ENCODE measurements at places on chromosomes 13 and 19. TPM values are rescaled to one million over a fixed set of nuclear protein-coding genes. Genes with fewer than 3 reads are reported as not detected.

DNA sequence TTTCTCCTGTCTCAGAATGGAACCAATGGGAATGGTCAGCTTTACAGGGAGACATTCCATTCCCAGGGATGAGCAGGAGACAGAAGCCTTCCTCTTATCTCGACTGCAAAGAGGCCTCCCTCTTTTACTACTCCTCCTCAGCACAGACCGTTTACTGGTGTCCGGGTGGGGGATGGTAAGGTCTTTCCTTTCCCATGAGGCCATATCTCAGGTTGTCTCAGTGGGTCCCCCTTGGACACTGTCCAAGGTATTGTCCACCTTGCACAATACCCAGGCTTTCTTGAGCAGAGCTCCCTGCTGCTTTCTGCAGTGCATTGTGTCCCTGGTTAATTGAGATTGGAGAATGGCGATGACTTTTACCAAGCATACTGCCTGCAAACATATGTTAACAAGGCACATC, 7.5 kb upstream of the ZNF808 start:
- no peak overlapping the region for H3K4me3 ChIP-seq
- H3K27ac ChIP-seq: no peak overlapping the region
- no peaks in the 10 kb centered on the region for H3K36me3 ChIP-seq
- no peak for DNase-seq
- no peaks in the 10 kb centered on the region for H3K4me1 ChIP-seq

DNA sequence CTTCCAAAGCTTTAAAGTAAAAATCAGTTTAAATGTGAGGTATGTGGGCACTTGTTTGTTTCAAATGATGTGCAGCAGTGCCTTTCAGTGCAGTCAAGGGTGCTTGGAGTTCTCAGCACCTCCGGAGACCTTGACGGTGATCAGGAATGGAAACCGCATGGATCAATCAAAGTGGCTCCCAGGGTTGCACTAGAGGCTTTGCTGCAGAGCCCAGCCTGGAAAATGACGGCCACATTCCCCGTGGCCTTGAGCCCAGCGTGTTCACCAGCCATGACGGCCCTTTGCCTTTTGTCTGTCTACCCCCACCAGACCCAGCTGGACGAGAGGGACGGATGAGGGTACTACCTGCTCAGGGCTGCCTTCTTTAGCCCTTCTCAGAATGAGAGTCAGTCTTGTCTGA, 320.0 kb downstream of the TEX29 start:
- H3K36me3 ChIP-seq: no peaks in the 10 kb centered on the region
- H3K4me3 ChIP-seq: no peak overlapping the region
- no peaks in the 10 kb centered on the region for H3K27me3 ChIP-seq
- no peaks in the 10 kb centered on the region for H3K4me1 ChIP-seq
- no peak overlapping the region for H3K27ac ChIP-seq

DNA sequence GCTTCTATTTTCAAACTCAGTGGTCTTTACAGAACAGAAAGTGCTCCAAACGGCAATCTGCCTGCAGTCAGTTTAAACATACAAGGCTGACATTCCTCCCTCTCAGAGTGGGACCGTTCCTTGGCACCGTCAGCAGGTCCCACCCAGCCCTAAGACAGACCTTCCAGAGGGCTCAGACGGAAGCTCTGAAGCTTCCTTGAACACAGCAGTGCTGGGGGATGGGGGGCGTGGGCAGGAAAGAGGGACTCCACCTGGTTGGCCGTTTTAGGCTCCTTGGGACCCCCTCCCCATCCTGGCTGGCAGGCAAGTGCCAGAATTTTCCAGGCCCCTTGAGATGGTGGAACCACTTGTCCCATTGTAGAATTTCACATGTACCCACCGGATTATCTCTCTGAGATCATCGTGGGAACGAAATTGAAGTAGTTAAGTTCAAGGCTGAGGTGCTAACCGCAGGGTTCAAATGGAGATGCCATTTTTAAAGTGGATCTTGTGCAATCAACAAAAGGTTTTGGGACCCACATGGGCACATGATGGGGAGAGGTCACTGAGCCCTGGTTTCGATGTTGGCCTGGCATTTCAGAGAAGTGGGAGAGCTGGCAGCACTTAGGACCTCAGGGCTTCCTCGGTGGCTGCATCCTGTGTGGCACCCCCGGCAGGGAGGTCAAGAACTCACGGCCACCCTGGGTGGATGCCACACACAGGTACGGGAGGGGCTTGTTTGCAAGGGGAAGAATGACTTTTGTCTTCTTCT, 46.2 kb downstream of the KLF2 start:
- DNase-seq: no peak
- no peak overlapping the region for H3K4me3 ChIP-seq
- no peaks in the 10 kb centered on the region for H3K36me3 ChIP-seq
- no peak overlapping the region for H3K27ac ChIP-seq
- peaks cover 22% of the 10 kb centered on the region for H3K4me1 ChIP-seq
- no peaks in the 10 kb centered on the region for H3K27me3 ChIP-seq

DNA sequence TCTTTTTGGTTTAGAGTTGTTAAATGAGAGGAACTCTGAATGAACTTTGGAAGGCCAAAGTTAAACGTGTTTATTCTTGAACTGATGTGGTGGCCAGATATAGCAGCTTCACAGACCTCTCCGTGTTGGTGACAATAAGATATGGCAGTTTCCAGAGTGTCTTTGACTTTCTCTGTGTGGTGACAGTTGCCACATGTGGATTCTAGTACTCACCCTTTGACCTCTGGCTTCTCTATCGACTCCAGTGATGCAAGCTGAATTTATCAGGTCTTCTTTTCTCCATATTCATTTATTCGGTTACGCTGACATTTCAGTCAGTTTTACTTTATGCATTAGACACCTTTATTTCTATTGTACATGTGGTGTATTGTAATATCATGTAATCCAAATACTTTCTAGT, 1469.5 kb downstream of the SLITRK1 start:
- no peak overlapping the region for H3K4me3 ChIP-seq
- H3K27me3 ChIP-seq: no peaks in the 10 kb centered on the region
- H3K27ac ChIP-seq: no peak overlapping the region

GRCh38 chr13:25132751-25133390, 36.9 kb downstream of the PABPC3 start:
- H3K4me1 ChIP-seq: no peaks in the 10 kb centered on the region
- H3K36me3 ChIP-seq: no peaks in the 10 kb centered on the region
- no peaks in the 10 kb centered on the region for H3K27me3 ChIP-seq
- H3K4me3 ChIP-seq: no peak overlapping the region

DNA sequence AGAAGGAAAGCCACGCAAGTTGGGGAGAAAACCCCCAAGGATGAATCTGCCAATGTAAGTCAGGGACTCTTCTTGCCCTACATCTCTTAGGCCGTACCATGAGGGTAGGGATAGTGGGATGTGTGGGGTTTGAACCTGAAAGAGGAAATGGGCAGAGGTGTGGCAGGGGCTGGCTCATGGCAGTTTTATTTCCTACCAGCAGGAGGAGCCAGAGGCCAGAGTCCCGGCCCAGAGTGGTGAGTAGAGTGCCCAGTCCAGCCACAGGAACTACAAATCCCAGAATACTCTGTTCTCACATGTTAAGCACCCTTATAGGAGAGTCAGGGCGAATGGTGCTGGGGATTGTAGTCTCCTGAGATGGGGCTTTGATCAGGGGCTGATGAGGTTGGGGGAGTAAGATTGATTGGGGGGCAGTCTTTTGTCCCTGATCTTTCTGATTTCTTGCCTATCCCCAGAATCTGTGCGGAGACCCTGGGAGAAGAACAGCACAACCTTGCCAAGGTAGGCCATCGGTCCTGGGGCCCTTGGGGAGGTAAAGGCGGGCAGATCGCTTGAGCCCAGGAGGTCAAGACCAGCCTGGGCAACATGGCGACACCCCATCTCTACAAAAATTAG, 16.5 kb downstream of the VASP start:
- H3K27ac ChIP-seq: no peak overlapping the region
- no peak overlapping the region for H3K4me3 ChIP-seq
- peak; percentile 74 for DNase-seq

DNA sequence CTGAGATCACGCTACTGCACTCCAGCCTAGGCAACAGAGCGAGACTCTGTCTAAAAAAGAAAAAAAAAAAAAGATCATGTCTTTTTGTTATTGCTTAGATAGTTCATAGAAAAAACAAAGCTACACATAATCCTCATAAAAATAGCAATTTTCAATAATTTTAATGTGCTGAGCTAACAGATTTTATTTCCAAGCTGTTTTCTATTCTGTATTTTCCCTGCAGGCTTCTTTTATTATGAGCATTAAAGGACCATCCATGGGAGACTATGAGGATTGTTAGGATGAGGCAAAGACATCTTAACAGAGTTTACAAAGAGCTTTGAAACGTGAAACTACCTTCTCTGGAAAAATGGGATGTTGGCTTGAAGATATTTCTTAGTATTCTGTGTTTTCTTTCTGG, 71.6 kb downstream of the PCCA start:
- no peaks in the 10 kb centered on the region for H3K4me1 ChIP-seq
- H3K27me3 ChIP-seq: no peaks in the 10 kb centered on the region
- no peak for DNase-seq
- H3K27ac ChIP-seq: no peak overlapping the region
- H3K4me3 ChIP-seq: no peak overlapping the region
- no peaks in the 10 kb centered on the region for H3K36me3 ChIP-seq

- DNase-seq: peak; percentile 16
- no peak overlapping the region for H3K27ac ChIP-seq
- no peaks in the 10 kb centered on the region for H3K36me3 ChIP-seq
- no peaks in the 10 kb centered on the region for H3K4me1 ChIP-seq
- H3K27me3 ChIP-seq: no peaks in the 10 kb centered on the region
These were observed 13.9 kb downstream of the WTIP start for GRCh38 chr19:34495416-34495815.

- no peak overlapping the region for H3K4me3 ChIP-seq
- no peaks in the 10 kb centered on the region for H3K27me3 ChIP-seq
- H3K4me1 ChIP-seq: peaks cover 4% of the 10 kb centered on the region
- H3K36me3 ChIP-seq: no peaks in the 10 kb centered on the region
These were observed 8.0 kb downstream of the NUMBL start for GRCh38 chr19:40682431-40682964.

DNA sequence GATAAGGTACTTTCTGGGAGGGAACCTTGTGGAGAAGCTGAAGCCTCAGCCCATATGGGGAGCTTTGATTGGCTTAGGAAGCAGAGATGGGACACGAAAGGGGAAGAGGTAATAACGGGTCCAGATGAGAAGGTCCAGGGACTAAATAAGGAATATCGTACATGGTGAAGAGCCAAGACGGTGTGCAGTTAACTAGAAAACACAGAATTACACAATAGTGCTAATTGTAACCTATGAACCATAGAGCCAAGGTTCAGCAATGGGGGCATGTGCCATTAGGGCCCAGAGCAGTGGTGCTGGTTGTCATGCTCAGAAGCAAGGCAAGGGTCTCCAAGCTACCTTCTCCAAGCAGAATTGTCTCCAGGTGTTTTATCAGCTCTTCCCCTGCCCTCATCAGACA, 106.1 kb downstream of the IRS2 start:
- H3K36me3 ChIP-seq: no peaks in the 10 kb centered on the region
- DNase-seq: no peak
- no peaks in the 10 kb centered on the region for H3K27me3 ChIP-seq
- no peak overlapping the region for H3K4me3 ChIP-seq

- H3K36me3 ChIP-seq: no peaks in the 10 kb centered on the region
- H3K27me3 ChIP-seq: no peaks in the 10 kb centered on the region
- H3K4me1 ChIP-seq: no peaks in the 10 kb centered on the region
- no peak overlapping the region for H3K4me3 ChIP-seq
- H3K27ac ChIP-seq: no peak overlapping the region
These were observed 321.7 kb downstream of the SUCLA2 start for GRCh38 chr13:47679401-47679800.

DNA sequence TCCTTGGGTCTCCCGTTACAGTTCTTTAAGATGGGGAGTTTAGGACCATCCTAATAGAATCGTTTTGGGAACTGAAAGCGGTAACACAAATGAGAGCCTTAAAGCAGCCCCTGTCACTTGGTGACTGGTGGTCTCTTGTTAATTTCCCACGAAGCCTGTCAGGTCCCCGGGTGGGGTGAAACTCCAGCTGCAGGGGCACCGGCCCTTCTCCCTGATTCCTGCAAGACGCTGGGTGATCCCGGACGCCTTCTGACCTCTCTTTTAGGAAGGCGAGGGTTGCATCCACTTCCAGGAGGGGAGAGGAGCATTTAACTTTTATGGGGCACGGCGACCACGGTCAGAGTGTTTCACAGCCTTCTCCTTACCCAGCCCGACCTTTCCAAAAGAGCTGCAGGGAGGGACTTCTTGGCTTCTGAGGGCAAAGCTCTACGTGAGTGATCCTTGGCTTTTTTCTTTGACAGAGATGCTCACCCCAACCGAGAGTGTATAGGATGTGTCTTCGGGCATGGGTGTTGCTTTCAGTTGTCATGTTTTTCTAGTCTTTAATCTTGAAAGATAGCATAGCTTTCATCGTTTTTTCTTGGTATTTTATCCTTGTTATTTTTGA, 688 bp downstream of the ZNF225 start:
- peaks cover 8% of the 10 kb centered on the region for H3K4me1 ChIP-seq
- DNase-seq: no peak
- H3K27me3 ChIP-seq: no peaks in the 10 kb centered on the region
- H3K4me3 ChIP-seq: peak overlapping the region; percentile 77
- no peaks in the 10 kb centered on the region for H3K36me3 ChIP-seq

- no peaks in the 10 kb centered on the region for H3K27me3 ChIP-seq
- no peaks in the 10 kb centered on the region for H3K4me1 ChIP-seq
- DNase-seq: no peak
- no peak overlapping the region for H3K4me3 ChIP-seq
- H3K36me3 ChIP-seq: no peaks in the 10 kb centered on the region
- no peak overlapping the region for H3K27ac ChIP-seq
These were observed 4.3 kb downstream of the LGALS14 start for GRCh38 chr19:39708594-39708993.

- no peaks in the 10 kb centered on the region for H3K27me3 ChIP-seq
- no peaks in the 10 kb centered on the region for H3K36me3 ChIP-seq
- DNase-seq: no peak
- no peak overlapping the region for H3K4me3 ChIP-seq
These were observed 248.3 kb downstream of the DCLK1 start for GRCh38 chr13:35882722-35883497.

The LILRA6 gene
- total RNA-seq: 1.1 TPM

The UBE2L5 gene
- 0.15 TPM for total RNA-seq

The ZIK1 gene
- 9.2 TPM for total RNA-seq

The FXYD7 gene
- total RNA-seq: not detected

The ZNF665 gene
- total RNA-seq: 11.2 TPM

The NEK3 gene
- 8.9 TPM for total RNA-seq

The LIG4 gene
- total RNA-seq: 4.7 TPM

The STXBP2 gene
- 7.7 TPM for total RNA-seq

The ZGLP1 gene
- total RNA-seq: 5.6 TPM

The ELANE gene
- total RNA-seq: not detected
